GM03348 (cell line): ENCODE measurements at places on chromosomes 13 and 19.

- DNase-seq: no peak
Measured at GRCh38 chr19:1253514-1254080, 5.2 kb downstream of the MIDN start.

GRCh38 chr19:35508129-35508528, 5.3 kb downstream of the DMKN start:
- no peak for DNase-seq

DNA sequence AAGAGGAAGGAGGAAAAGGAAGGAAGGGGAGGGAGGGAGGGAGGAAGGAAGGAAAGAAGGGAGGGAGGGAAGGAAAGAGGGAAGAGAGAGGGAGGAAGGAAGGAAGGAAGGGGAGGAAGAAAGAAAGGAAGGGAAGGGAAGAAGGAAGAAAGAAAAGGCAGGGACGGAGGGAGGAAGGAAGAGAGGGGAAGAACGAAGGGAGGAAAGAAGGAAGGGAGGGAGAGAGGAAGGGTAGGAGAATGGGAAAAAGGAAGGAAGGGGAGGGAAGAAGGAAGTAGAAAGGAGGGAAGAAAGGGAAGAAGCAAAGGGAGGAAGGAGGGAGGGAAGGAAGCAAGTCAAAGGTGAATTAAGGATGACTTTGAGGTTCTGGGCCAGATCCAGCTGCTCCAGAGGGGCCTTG, 3.0 kb downstream of the ACSBG2 start:
- DNase-seq: no peak

- peak; percentile 97 for DNase-seq
Measured at GRCh38 chr19:36528194-36528920, at the start of gene ZNF260. ZNF260 (minus strand) TSS chr19:36528271; CDS start chr19:36515238, 13,033 bp downstream.

GRCh38 chr19:43759515-43759914, 4.8 kb upstream of the SMG9 start:
- peak; percentile 73 for DNase-seq
